ENCODE measurements at places on chromosomes 11 and 22.

- DNase-seq = no peak
Measured at GRCh38 chr11:103070142-103070541, 21.8 kb downstream of the DCUN1D5 start.

DNA sequence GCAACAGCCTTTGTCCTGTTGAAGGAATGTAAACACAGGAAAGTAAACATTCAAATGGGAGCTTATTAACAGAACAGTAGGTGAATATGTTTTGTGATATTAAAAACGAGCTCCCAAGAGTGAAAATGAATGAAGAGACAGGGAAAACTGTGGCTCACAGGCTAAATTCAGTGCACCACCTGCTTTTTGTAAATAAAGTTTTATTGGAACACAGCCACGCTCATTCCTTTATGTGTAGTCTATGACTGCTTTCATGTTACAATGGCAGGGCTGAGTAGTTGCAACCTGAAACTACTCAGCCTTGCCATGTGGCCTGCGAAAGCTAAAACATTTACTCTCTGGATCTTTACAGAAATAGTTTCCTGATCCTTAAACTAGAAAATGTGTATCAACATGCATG, 136.9 kb downstream of the MYO18B start:
- DNase-seq = no peak

GRCh38 chr22:27695925-27696324, 105.6 kb downstream of the MN1 start:
- no peak for DNase-seq

DNA sequence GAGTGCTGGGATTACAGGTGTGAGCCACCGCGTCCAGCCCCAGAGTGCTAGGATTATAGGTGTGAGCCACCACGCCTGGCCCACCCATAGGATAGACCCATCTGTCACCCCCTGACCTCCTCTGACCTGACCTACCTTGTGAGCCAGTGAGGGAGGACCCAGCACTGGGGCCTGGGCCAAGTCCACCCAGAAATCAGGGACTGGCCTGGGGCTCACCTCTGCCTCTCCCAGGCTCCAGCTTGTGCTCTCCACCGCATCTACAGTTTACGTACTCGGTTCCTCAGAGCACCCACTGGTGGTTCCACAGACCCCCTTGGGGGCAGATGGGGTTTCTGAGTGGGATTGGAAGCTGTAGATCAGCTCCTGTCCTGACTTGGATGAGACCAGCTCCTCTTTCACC, 6.4 kb downstream of the SLC29A2 start:
- no peak for DNase-seq

GRCh38 chr11:122235615-122236014, 119.6 kb upstream of the BLID start:
- DNase-seq = no peak

DNA sequence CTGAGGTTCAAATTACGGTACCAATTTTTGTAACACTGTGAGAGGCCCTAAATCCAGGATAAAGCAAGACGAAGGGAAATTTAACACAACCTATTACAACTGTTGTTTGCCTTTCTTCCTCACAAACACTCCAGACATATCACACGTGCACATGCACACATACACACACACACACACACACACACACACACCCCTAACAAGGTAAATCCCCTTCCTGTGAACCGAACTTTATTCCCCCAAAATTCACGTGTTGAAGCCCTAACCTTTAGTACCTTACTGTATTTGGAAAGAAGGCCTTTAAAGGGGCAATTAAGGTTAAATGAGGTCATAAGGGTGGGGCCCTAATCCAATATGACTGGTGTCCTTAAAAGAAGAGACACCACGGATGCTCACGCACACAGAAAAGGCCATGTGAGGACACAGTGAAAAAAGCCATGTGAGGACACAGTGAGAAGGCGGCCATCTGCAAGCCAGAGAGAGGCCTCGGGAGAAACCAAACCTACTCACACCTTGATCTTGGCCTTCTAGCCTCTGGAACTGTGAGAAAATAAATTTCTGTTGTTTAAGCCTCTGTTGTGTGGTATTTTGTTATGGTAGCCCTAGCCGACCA, 1.8 kb downstream of the SERGEF start:
- no peak for DNase-seq

DNA sequence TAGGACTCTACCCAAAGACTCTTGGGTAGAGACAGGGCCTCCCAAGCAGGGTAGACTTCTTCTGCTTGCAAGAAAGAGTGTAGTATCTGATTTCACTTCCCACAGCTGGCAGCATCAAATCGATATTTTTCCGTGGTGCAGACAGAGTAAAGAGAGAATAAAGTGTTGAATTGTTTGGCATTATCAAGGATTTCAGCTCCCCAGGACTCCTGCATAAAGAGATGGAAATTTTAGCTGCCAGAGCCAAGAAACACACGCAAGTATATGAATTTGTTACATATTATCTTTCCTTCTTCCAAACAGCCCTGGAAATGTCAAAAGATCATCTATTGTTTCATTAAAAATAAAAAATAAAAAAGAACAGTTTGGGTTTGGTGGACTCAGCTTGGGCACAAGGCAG, 136.8 kb downstream of the PKNOX2 start:
- DNase-seq = no peak

GRCh38 chr11:2377511-2378443, 667 bp downstream of the CD81 start:
- DNase-seq = no peak

DNA sequence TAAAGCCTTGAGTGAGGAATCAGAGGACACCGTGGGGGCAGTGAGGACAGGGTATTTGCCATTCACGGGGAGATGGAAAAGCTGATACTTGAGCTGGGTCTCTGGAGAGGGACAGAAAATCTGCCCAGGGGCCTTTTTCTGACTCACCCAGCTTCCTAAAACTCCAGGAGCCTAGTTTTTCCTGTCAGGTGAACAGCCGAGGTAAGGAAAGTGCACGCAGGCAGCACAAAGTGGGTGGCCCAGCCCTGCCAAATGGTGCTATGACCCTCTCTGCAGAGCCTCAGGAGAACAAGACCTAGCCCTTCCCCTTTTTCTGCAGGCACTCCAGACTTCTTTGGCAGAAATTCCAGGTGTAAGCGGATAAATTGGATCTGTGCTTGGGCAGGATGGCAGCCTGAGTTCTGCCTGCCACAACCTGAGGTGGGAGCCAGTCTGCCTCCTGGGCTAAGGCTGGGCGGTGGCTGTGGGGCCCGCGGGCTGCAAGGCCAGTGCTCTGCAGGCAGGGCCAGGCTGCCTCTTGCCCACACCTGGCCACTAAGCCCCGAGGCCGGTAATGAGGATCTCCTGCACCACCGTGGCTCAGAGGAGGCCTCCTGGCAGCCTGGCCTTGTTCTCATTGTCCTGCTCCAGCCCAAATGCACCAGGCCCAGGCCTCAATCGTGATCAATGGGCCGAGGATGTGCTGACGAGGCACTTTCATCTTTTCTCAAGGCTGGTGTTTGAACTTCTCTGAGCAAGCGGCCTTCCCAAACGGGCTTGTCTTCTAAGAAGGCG, 72.9 kb upstream of the LMO1 start:
- no peak for DNase-seq

DNA sequence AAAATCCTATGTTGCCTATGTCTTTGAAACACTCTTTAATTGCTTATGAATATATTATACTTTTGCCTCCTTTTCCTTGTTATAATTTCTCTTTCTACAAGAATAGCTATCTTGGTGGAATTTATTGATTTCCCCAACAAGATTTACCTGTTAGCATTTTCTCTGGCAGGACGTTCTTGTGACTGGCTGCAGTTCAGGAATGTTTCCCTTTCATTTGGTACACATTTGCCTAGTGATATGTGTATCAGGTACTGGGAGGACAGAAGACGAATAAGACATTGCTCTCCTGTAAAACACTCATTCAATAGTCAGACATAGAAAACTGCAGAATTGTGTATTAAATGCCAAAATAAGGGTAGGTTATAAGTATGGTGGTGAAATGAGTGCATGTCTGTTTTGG, 279.9 kb downstream of the FAT3 start:
- DNase-seq = no peak
